ENCODE measurements at places on chromosomes 3 and 15.

DNA sequence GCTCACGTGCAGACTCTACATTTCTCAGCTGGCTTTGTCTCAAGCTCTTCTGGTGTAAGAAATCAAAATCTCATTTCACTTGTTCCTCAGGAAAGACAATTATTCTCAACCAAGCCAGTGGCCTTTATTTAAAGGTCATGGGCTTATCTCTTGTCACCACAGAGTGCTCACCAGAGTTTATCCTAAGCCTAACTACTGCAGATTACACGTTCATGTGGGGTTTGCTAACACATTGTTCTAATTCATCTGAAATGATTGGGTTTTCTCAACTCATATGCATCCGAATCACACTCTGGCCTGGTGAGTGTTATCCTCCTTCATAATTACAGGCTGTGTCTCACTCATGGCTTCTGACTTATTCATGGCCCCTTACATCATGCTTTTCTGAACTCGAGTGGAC lies 83.3 kb upstream of the TSC22D2 start:
- no peak for DNase-seq

DNA sequence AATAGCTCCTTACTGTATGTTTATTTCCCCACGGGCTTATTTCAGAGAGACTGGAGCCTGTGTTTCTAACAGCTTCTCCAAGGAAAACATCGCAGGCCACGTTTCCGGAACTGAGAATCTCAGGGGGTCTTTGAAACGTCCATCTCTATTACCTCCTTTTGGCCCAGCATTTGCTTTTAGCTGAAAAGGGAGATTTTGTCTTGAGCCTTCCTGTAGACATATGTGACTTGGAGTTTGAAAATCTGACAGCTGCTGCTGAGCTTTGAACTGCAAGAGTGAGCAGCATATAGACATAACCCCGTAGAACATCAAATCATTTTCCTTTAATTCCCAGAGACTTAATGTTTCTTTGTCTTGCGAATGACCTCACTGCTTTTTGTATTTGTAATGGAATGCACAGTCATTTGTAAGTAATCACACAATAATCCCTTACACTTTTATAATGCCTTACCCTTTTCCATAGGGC lies 54.6 kb downstream of the LPP start:
- DNase-seq: no peak

DNA sequence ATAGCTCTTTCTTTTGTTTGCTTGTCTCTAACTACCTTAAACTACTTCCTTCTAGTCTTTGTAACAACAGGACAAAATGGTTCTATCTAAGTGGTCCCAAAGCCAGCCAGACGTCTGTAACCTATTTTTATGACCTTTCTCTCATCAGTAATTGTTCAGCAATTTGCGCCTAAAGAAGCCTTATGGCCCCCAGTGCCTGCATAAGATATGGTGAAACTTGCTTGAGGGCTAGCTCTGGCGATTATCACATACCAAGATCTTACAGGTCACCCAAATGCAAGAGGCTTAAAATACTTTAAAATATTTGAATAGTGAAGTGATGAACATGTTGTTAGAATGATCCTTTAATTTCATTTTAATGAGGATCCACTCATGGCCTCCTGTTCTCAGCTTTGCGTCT lies 369.4 kb downstream of the SOX2 start:
- DNase-seq: no peak

- no peak for DNase-seq
These were observed at the start of gene TMIE for GRCh38 chr3:46701181-46701939. TMIE (plus strand) TSS chr3:46701392; CDS start chr3:46701488, 96 bp downstream.

- DNase-seq: no peak
These were observed 36.1 kb downstream of the PCSK6 start for GRCh38 chr15:101453123-101454120.

GRCh38 chr3:44896440-44896839 lies 22.0 kb downstream of the TGM4 start:
- DNase-seq: no peak

DNA sequence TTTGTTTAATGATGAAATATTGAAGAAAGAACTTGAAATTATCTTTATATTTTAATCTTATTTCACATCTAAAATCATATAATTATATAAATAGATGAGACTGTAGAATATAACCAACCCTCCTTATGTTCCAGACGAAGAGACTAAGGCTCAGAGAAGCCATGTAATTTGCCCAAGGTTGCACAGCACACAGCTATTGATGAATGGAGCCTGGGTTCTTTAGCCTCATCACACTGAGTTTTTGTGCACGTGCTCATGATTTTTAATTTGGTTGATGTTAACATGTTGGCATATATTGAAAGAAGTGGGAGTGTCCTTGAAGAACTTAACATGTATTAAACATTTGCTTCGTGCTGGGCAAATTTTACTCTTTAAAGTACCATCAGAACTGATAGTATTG lies 151.6 kb downstream of the FNDC3B start:
- no peak for DNase-seq

GRCh38 chr3:99534951-99535704 lies 103.3 kb upstream of the COL8A1 start:
- no peak for DNase-seq

DNA sequence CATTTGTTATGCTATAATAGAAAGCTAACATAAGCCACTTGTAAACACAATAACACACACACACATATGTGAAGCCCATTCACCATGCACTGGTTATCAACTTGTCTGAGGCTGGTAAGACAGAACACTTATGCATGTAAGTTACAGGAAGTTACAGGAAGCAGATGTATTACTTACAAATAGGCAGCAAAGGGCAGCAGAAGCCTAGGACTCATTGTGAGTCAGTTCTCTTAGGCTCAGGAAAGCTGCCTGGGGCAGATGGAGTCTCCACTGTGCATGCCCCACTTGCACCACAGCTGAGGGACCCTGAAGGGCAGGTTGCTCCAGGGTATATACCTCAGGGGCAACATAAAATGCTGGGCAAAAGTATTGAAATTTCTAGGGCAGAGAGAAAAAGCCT lies 748.8 kb upstream of the CCDC54 start:
- no peak for DNase-seq

DNA sequence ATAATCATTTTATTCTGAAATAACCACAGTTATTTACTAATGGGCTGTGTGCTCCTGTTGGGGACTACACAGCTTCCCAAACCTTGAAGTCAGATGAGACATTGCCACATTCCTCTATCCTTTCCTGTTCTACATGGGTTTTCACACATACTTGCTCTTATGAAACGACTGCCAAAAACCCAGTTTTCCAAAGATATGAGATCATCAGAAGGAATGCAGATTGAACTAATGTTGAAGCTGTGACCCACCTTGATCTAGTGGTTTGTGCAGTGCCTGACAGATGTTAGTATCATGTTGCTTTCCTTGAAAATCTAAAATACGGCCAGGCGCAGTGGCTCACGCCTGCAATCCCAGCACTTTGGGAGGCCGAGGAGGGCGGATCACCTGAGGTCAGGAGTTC lies 144.6 kb downstream of the VGLL4 start:
- DNase-seq: no peak

DNA sequence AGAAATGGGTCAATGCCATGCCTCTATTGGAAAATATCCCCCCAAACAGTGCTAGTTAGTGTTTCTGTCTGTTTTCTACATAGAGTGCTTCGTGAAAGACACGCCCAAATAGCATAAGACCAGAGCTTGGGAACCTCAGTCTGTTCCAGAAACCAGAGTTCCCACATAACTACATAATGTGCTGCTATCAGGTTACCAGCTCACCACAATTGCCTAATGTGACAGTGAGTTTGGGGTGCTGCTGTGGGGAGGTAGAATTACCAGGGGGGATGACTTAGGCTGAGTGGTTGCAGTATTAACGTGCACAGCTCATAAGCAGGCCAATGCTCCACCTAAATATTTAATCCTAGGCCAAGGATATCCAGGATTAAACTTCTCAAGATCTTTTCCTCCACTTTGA lies 39.2 kb downstream of the DUT start:
- no peak for DNase-seq

DNA sequence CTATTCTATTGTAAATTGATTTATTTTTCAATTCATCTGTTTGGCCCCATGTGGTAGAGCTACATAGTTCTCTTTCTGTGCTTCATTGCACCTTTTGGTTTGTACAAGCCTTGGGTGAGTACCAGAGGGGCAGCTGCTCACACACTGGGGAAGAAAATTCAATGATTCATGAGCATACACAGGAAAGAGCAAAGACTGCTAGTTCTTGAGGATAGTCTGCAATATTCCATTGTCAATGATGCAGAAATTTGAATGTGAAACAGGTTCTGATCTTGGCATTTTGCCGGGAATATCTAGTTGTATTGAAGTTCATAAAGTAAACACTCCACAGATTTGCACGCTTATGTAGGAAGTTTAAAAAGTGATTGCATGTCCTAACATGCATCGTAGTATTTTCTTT lies 304.6 kb downstream of the NAALADL2 start:
- DNase-seq: no peak

DNA sequence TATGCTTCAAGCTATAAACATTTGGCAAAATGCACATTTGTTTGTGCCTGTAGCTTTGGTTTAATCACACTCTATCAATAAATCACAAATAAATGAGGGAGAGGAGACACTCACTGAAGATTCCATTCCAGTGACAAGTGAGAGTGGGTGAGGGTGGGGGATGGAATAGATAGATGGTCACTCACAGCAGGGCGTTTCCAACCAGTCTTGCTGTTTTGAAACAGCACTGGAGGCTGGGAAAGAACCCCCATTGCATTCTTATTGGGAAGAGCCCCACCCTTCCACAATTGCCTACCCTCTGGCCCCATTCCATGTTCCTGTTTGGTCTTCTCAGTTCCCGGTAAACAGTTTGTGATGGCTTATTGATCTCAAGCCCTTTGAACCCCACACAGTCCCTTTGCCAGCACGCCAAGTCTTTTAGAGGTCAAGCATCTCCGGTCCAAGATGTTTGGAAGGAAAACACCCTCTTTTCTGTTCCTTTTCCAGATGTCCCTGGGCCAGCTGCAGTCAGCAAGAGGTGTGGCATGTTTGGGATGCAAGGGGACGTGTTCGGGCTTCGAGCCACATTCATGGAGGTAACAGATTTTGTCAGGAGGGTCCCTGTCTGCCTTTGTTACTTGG lies 30.7 kb downstream of the LMCD1 start:
- DNase-seq: no peak

DNA sequence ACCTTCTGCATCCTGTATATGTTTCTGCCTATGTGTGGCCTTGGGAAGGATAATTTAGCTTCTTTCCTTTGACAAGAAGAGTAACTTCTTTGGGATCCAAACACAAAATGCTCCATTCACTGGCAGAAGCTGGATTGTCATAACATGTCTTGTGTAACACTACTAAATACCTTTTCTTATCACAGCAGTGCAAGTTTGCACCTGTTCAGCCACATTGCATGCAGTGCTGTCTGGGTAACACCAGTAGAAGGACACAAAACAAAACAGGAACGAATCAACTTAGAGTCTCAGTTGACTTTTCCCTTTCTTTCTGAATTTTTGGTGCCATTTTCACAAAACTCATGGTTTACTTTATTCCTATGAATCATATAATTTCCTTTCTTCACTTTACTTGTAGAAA lies 43.6 kb upstream of the TNIK start:
- no peak for DNase-seq

- DNase-seq: no peak
These were observed 68.9 kb upstream of the GOLGA6B start for GRCh38 chr15:72585476-72586058.

DNA sequence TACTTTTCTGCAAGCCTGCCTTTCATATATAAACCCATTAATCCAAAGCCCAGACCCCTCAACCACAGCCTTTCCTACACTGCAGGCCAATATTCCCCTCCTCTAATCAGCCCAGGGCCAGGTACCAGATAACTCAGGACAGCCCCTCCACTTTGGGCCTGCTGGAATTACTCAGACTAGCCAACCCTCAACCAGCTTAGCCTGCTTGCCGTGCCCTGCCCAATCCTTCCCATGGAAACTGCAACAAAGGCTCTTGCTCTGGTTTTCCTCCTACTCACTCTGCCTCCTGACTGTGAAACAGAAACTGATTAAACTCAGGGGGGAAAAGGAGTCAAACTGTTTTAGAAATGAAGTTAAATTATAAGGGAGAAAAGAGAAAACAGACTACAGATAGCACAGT lies 248.1 kb downstream of the KLF13 start:
- no peak for DNase-seq

- DNase-seq: no peak
These were observed 366.4 kb upstream of the RASGRP1 start for GRCh38 chr15:38930851-38931572.

DNA sequence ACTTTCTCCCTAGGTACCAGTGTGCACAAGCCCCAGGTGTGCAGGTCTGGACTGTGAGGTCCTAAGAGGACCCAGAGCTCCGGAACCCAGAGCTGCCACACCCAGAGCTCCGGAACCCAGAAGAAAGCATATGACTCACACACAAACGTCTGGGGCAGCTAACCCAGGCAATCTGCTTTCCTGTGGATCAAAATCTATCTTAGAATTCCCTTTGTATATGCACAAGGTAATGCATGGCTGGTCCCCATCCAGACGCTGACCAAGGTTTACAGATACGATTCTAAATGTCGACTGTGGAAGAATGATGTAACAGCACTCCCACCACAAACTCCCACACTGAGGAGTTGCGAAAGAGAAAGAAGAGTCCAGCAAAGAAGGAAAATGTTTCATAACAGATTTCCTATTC lies 15.7 kb downstream of the KCNMB2 start:
- no peak for DNase-seq

GRCh38 chr3:194738254-194739093 lies 52.8 kb downstream of the FAM43A start:
- no peak for DNase-seq

GRCh38 chr3:101154401-101154800 lies 161.2 kb upstream of the ABI3BP start:
- DNase-seq: no peak

GRCh38 chr15:70855764-70856163 lies 1.8 kb upstream of the LARP6 start:
- DNase-seq: peak; percentile 26
